Cardiac septum (tissue), 1 donor: ENCODE measurements at places on chromosomes 7 and 10. TPM values are rescaled to one million over a fixed set of nuclear protein-coding genes. Genes with fewer than 3 reads are reported as not detected.

- no peak for DNase-seq
Measured at GRCh38 chr7:66221442-66221841, 16.3 kb downstream of the TPST1 start.

DNA sequence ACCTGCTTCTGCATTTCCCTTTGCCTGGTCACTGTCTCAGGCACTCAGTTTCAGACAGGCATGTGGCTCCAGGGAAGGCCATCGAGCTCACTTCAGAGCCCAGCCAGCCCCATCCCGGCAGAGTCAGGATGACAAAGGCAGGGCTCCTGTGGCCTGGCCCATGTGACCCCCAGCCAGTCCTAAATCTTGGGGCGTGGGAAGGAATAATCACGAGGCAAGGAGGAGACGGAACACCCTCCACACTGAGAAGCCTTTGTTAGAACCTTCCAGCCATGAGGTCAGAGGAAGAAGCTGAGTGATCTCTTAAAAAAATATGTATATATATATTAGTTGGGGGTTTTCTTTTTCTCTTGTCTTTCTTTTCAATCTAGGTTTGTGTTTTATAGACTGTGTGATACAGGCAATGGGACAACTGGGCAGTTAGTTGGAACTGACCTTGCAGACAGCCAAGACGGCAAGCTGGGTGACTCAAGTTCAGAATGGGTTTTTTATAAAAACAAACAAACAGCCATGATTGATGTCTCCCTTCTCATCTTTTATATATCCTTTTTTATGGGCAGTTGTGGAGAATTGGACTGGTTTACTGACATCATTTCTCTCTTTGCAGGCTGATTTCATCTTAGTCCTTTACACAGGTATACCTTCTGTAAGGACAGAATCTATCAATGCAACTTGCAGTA, 60.8 kb downstream of the CHN2 start:
- no peak for DNase-seq

DNA sequence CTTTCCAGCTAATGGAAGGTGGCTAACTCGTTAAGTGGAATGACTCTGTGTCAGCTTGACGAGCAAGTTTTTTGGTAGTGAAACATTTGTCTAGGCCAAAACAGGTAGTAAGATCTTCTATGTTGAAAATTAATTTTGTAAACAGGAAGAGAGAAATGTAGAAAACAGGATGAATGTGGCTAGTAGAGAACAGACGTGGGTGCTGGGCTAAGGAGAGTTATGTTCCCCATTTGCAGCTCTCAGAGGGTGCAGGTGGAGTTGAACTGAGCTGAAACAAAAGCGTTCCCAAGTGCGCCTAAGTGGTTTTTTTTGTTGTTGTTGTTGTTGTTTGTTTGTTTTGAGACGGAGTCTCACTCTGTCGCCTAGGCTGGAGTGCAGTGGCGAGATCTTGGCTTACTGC, 59.5 kb upstream of the SRPK2 start:
- no peak for DNase-seq

GRCh38 chr10:98855403-98856189, 380.1 kb downstream of the HPSE2 start:
- DNase-seq: no peak

GRCh38 chr10:50346942-50347341, 95.6 kb upstream of the ASAH2 start:
- DNase-seq: no peak

FGFBP3 gene
- 0.65 TPM for total RNA-seq

ASB10 gene
- total RNA-seq: 17.3 TPM

DHTKD1 gene
- total RNA-seq: 25.0 TPM

HDAC9 gene
- 87.5 TPM for total RNA-seq

CRTAC1 gene
- total RNA-seq: 3.2 TPM

ZP3 gene
- total RNA-seq: not detected

OR6B1 gene
- total RNA-seq: not detected

ANXA8 gene
- not detected for total RNA-seq

HOXA7 gene
- not detected for total RNA-seq

SPAM1 gene
- 0.24 TPM for total RNA-seq
